ENCODE measurements at places on chromosomes 2 and 18.
A peak's percentile ranks its signal among the peaks of the same experiment; 100 is the strongest.

GRCh38 chr2:218146056-218146455 is 20.2 kb downstream of the CXCR2 start:
- DNase-seq = no peak

- DNase-seq = no peak
These were observed 150.0 kb downstream of the TPO start for GRCh38 chr2:1563084-1563857.

DNA sequence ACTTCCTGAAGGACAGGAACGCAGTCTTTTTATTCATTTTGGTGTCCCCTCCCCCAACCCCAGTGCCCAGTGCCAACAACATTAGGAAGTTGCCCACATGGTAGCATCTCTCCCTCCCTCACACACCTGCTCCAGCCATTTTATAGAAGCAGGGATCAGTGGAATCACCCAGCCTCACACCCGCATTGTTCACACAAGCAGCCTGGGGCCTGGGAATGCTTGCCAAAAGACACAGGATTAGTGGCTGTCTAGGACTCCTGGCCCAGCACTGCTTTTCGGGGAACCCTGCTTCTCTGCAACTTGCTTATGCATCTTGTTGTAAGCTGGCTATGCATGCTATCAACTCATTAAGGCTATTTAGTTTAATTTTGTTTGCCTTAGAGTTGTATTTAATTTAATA is 17.9 kb downstream of the TMEM37 start:
- no peak for DNase-seq

DNA sequence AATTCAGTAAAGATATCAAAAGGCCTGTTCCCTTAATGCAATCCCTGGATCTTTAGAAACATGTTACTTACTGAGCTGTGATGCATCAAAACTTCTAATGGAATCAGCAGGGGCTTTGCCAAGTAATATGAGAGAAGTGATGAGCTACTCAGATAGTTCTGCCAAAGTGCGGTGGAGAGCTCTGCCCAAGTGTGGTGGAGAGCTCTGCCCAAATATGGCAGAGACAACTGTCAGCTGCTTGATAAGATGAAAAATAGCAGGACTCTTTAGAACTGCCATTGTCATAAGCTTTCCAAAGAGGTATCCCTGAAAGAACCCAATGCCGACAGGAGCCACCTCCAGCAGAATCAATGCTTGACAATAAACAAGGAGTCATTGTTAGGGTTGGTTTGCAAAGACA is 167.9 kb upstream of the SLC39A10 start:
- DNase-seq = no peak

DNA sequence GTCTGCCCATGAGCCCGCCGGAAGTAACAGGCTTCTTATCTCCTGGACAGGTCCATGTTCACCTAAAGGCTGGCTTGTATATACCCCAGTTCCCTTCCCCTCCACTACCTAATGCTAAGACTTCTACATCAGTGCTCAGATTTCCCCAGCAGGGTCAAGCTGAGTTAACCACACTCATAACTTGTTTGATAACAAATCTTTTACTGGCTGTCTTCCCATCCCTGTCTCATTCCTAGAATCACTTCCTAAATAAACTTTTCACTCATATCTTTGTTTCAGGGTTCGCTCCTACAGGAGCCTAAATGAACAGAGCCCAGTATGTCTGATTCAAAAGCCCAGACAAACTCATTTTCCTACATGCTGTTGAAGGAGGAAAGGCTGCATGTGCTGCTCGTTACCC is 94.0 kb upstream of the SOX11 start:
- no peak for DNase-seq

GRCh38 chr2:142112757-142113221 is 18.0 kb downstream of the LRP1B start:
- DNase-seq = no peak

DNA sequence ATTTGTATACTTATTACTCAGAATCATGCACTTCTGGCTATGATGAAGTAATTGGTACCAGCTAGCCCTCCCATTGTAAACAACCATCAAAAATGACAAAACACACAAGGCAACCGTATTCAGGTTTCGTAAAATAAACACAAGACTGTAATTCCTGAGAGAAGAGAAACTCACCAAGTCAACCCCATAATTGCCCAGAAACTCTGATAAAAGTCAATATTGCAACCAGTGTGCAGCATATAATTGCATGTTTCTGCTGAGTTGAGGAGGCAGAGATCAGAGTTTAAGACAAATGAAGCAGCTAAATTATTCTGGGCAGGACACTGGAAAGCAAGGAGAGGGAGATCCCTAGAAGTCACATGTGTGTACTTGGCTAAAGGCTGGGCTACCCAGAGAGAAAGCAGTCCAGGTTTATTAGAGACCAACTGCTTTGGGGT is 90.3 kb downstream of the ROCK2 start:
- DNase-seq = no peak

DNA sequence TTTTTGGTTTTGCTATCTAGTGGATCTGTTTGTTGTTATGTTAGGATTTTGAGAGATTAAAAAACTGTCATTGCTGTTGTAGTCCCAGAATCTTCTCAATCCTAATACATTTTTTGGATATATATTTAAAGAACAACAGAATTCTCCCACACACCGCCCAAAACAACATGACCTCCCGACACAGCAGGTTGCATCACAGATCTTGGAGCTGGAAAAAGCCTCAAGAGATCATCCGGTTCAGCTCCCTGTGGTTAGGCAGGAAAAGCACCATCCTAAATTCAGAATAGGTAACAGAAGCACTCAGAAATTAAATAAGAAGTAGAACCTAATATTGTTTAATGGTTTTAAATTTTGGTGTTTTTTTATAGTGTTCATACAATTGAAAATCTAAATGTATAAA is 251.4 kb upstream of the STON1 start:
- no peak for DNase-seq

- DNase-seq = peak; percentile 31
These were observed at the start of gene SLC30A3 for GRCh38 chr2:27262379-27263286. TSS of gene SLC30A3 (minus strand) at chr2:27263047. CDS start at chr2:27262906, 141 bp downstream.

- no peak for DNase-seq
These were observed 63.3 kb upstream of the TMEM182 start for GRCh38 chr2:102698369-102699111.

GRCh38 chr2:56313500-56313921 is 129.7 kb downstream of the CCDC85A start:
- no peak for DNase-seq

- no peak for DNase-seq
These were observed 720.2 kb downstream of the SLC4A3 start for GRCh38 chr2:220347626-220348025.

DNA sequence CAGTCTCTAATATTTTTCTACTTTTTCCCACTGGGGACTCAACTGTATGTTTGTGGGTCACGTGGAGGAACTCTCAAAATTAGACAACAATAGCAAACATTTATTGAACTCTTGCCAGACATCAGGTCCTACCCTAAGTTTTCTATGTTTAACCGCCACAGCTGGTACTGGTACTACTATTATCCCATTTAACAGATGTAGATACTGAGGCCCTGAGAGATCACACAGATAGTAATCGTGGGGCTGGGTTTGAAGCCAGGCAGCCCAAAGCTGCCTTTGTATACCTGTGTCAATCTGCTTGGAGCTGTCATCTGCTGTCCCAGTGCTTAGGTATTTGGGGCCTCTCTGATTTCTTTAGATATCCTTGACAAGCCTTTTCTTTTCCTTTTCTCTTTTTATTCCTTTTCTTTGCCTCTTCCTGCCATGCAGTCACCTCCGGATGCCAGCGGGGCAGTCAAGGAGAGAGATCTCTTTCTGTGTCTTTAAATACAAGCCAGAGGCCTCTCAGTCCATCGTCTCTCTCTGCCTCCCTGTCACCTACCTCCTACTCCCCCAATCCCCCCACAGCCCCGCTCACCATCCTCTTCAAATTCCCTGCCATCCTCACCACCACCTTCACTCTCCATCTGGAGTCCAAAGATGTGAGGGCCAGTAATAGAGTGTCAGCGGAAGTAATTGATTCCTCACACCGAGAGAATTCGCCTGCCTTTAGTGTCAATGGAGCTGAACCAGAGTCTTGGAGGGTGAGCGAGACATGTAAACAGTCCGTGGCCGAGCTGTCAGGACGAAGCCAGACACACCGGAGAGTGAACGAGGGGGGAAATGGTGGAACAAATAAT is 23.4 kb downstream of the NRP2 start:
- no peak for DNase-seq

DNA sequence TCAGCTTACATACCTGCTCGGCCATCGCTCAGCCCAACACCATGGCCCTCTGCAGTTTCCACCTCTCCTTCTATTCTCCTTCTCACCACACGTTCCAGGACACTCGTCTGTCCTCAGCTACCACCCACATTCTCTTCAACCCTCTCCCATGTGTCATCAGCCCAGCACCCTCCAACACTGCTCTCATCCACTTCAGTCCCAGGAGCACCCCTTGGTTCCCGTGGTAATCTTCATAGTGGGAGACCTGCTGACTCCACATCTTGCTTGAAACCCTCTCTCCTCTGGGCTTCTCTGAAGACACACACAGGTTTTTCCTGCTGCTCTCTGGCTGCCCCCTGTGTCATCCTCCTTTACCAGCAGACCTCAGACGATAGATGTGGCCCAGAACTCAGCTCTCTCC is 228.7 kb downstream of the GBX2 start:
- DNase-seq = no peak

Measured in activated gamma-delta T cell (primary cell).